ENCODE measurements at places on chromosomes 4 and X.

GRCh38 chr4:149785696-149786431 is 29.8 kb downstream of the IQCM start:
- peak; percentile 20 for DNase-seq

- no peak for DNase-seq
Observed at GRCh38 chrX:115533485-115533884, 27.5 kb upstream of the PLS3 start.

GRCh38 chr4:188433741-188434315 is 294.6 kb downstream of the TRIML1 start:
- DNase-seq: no peak

- DNase-seq: no peak
Observed at GRCh38 chrX:39011454-39012221, 210.4 kb downstream of the MID1IP1 start.

- DNase-seq: no peak
Observed at GRCh38 chr4:29734343-29735213, 985.6 kb upstream of the PCDH7 start.

- DNase-seq: no peak
Observed at GRCh38 chr4:27381815-27382214, 521.2 kb downstream of the STIM2 start.

DNA sequence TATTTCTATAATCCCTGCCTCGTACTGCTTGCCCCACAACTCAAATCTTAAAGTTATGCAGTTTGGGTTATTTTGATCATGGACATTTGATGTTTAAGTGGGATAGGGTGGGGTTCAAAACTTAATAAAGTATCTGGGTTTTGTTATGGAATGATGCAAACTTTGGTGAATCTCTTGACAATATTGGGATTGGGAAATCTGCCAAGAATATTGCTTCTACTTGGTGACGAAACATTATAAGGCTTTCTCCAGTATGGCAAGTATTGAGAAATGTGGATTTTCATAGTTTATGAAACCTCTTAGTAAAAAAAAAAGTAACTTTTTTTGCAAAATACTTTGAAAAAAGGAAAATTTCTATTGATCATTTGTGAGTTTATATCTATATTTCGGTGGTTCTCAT is 130.8 kb upstream of the SFRP2 start:
- no peak for DNase-seq

GRCh38 chr4:140408974-140409373 is 18.5 kb downstream of the CLGN start:
- no peak for DNase-seq

GRCh38 chr4:145545538-145546174 is 64.0 kb downstream of the SMAD1 start:
- no peak for DNase-seq

DNA sequence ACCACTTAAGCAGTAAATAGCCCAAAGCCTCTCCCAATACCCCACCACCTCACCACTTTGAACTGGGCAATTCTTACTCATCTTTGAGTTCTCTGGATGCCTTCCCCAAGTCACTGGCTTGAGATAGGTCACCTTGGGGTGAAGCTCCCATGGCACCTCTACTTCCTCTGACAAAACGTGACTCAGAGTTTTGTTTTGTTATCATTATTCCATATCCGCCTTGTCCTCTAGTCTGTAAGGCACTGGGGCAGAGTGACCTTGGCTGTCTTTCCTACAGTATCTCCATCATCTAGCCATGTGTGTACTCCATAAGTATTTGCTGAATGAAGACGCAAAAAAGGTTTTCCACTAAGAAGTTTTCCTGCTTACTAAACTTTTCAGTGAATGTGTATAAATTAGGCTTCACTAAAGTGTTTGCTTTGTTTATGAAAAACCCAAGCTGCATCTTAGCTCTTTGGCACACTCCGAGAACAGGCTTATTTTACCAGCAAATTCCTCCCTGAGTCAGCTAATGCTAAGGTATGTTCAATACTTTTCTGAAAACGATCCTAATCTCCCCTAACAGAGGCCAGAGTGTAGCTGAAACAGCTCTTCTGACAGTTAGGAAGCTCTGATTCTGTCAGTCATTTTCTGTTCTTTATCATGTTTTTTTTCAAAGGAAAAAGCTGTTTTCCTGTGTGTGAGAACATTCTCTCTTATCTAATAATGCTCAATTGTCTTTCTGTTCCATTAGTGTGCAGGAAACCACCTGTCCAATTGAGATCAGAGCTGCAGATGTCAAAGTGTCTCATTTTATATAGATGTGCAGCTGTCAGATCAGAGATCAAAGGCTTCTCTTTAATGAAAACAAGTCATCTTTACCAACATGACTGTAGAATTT is 30.2 kb upstream of the TSPAN5 start:
- DNase-seq: no peak
